ENCODE measurements at places on chromosomes 5 and 9. TPM values are rescaled to one million over a fixed set of nuclear protein-coding genes. Genes with fewer than 3 reads are reported as not detected.
A peak's percentile ranks its signal among the peaks of the same experiment; 100 is the strongest.

Gene IL5
- polyA plus RNA-seq: 0.21 TPM

Gene SH3GL2
- 5.0 TPM for polyA plus RNA-seq

DNA sequence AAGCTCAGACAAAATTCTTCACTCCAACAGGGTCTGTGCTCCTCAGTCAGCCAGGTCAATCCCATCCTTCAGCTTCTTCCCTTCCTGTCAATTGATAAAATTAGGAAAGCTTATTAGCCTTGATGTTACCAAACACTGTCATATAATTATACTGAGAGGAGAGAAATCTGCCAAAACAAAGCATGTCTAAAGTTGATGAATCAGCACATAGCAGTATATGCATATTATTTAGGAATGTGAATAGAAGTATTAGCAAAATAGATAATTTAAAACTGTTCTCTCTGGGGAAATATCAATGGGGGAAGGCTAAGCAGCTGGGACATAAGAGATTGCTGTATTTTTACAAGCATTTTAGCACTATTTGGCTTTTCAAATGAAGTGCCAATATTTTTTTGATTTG, 107.1 kb downstream of the SAXO1 start:
- no peak for DNase-seq

DNA sequence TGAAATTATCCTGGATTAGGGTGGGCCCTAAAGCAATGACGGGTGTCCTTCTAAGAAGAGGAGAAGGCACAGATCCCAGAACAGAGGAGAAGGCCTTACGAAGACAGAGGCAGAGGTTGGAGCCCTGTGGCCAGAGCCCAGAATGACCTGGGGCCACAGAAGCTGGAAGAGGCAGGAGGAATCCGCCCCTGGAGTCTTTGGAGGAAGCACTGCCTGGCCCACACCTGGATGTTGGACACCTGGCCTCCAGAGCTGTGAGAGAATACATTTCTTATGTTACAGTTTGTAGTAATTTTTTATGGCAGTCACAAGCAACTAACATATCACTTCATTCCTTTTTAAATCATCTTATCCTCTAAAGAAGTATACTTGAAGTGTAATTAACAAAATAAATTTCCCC, 8.5 kb downstream of the MRPL36 start:
- no peak for DNase-seq

Gene OMD
- polyA plus RNA-seq: 1.8 TPM

DNA sequence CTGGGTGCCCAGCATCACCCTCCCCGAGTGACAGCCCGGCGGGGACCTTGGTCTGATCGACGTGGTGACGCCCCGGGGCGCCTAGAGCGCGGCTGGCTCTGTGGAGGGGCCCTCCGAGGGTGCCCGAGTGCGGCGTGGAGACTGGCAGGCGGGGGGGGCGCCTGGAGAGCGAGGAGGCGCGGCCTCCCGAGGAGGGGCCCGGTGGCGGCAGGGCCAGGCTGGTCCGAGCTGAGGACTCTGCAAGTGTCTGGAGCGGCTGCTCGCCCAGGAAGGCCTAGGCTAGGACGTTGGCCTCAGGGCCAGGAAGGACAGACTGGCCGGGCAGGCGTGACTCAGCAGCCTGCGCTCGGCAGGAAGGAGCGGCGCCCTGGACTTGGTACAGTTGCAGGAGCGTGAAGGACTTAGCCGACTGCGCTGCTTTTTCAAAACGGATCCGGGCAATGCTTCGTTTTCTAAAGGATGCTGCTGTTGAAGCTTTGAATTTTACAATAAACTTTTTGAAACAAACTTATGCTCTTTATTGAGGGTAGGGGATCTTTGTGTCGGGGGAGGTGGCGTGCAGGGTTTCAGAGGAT, 1.3 kb downstream of the GADD45G start:
- no peak for DNase-seq

Gene ACTBL2
- not detected for polyA plus RNA-seq

GRCh38 chr5:151257731-151258181, 4.8 kb downstream of the GM2A start:
- DNase-seq: no peak

Gene OR1Q1
- polyA plus RNA-seq: not detected

Gene PLAC8L1
- polyA plus RNA-seq: 0.97 TPM

Gene LIFR
- 87.7 TPM for polyA plus RNA-seq

GRCh38 chr9:109487247-109487646, 10.9 kb downstream of the PTPN3 start:
- no peak for DNase-seq

DNA sequence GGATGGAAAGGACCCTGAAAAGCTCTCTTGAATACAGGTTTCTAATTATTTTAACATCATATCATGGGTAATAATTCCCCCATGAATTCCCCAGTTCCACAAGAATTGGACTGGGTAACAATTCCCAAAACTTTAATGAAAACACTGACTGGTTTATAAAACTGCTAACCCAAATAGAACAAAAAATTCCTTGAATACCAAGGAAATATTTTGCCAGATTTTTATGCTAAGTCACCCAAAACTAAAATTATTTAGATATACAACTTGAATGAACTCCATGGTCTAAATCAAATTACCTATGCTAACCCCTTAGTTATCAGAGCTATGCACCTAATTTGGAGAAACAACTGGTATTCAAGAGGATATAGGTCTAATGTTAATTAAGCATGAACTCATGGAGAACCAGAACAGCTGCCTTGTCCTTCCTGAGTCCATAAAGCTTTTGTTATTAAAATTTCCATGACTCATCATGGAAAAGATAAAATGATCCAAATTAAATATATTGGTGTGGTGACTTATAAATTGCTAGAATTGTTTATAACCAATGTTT, 164.9 kb upstream of the TUT7 start:
- DNase-seq: no peak

GRCh38 chr5:109901628-109901981, 211.9 kb downstream of the MAN2A1 start:
- no peak for DNase-seq

DNA sequence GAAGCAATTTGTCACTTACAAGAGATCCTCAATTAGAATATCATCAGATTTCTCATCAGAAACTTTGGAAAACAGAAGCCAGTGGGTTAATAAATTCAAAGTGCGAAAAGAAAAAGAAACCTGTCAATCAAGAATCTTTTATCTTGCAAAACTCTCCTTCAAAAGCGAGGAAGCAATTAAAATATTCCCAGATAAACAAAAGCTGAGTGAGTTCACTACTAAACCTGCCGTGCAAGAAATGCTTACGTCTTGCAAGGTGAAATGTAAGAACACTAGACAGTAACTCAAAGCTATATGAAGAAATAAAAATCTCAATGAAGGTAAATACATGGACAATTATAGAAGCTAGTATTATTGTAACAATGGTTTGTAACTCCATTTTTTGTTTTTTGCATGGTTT, 62.8 kb upstream of the IL33 start:
- no peak for DNase-seq

Gene ITGA1
- polyA plus RNA-seq: 47.6 TPM

DNA sequence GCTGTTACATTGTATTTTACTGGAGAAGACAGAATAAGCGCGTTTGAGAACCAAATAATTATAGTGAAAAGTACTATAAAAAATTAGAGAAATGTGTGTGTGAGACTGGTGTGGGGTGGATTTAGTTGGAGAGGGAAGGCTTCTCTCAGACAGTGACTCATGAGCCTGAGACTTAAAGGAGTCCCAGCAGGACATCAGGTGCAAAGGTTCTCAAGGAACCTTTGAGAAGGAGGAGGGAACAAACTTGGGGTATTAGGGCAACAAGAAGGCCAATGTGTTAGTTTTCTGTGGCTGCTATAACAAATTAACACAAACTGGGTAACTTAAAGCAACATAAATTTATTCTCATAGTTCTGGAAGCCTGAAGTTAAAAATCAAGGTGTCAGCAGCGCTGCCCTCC, 4.9 kb downstream of the DDX4 start:
- DNase-seq: no peak

GRCh38 chr5:136675769-136676168, 310.4 kb upstream of the TRPC7 start:
- no peak for DNase-seq

Gene SLC2A6
- polyA plus RNA-seq: 1.1 TPM

Gene SLC6A19
- 42.2 TPM for polyA plus RNA-seq

- no peak for DNase-seq
These were observed 119.1 kb upstream of the TBC1D2 start for GRCh38 chr9:98374385-98375051.

Gene MYMK
- polyA plus RNA-seq: not detected

DNA sequence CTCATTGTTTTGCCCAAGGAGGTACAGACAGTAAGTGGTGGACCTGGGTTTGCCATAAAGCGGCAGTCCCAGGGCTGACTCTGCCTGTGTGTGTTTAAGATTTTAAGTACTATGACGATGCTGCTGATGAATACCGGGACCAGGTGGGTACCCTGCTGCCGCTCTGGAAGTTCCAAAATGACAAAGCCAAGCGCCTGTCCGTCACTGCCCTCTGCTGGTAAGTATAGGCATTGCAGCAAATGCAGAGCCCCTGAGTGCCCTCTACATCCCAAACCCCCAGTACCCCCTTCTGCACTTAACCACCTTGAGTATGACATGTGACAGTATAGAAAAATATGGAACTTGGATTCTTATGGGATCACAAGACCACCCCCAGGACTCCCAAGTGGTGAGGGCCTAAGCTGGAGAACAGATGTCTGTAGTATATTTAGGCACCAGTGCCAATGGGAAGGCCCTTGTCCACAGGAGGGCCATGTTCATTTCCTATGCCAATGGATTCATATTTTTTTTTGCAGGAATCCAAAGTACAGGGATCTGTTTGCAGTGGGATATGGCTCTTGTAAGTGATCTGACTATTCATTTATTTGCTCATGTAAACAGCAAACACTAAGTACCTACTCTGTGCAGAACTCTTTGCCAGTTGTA, 22.0 kb downstream of the ENHO start:
- peak; percentile 48 for DNase-seq

DNA sequence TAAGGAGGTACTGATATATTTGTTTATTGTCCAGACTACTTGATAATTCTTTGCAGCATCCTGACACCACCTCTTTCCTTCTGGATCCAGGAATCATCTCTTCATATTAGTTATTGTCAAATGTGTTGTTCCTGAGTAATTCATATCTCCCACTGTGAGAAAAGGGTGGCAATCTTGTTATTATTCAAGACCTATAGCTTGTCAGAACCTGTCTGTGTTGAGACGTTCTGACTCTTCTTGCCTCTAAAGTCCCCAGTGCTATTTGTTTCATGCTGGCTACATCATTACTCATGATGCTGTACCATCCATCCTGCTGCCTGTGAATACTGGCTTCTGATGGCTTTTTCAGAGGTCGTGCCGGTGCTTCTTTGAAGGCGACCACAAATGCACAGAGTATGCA, 68.7 kb upstream of the TAF11L2 start:
- no peak for DNase-seq

- DNase-seq: no peak
These were observed 60.5 kb downstream of the PTCD2 start for GRCh38 chr5:72380492-72381274.

- DNase-seq: no peak
These were observed 481.4 kb upstream of the CDH18 start for GRCh38 chr5:20469390-20469789.

DNA sequence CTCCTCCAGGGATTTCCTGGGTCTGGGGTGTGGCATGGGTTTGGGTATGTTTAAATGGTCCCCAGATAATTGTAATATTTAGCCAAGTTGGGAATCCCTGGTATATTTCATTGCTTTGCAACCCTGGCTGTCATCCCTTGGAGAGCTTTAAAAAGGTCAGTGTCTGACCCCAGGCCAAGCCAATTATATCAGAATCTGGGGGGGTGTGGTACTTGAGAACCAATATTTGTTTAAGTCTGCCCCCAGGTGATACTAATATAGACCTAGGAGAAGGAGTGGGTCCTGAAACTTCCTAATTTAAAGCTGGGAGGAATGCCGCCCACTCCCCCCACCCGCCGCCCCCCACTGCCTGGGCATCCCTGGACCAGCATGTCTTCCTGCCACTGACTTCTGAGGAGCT, 38.2 kb upstream of the SLC2A8 start:
- DNase-seq: no peak

GRCh38 chr9:89667726-89668125, 62.9 kb downstream of the GADD45G start:
- no peak for DNase-seq

Gene DMRT3
- 1.0 TPM for polyA plus RNA-seq

GRCh38 chr9:27431543-27432147, 92.4 kb upstream of the IFNK start:
- DNase-seq: no peak

Gene PRRT1B
- 1.4 TPM for polyA plus RNA-seq

Gene HTR4
- not detected for polyA plus RNA-seq

DNA sequence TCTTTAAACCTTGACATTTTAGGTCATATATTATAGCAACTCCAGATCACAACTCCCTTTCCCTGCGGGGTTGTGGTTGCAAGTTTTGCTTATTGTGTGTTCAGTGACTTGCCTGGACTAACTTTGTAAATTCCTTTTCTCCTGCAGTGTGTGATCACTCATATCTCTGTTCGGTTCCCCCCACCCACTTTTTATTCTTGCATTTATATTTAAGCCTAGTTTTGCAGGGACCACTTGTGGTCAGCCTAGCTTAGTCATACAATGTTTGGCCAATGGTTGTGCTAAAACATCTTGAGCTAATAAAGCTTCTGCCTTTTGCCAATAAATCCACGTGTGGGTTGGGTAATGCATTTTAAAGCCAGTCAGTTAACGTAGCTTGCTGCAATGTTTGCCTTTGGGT, 146.5 kb upstream of the IRX4 start:
- DNase-seq: no peak

DNA sequence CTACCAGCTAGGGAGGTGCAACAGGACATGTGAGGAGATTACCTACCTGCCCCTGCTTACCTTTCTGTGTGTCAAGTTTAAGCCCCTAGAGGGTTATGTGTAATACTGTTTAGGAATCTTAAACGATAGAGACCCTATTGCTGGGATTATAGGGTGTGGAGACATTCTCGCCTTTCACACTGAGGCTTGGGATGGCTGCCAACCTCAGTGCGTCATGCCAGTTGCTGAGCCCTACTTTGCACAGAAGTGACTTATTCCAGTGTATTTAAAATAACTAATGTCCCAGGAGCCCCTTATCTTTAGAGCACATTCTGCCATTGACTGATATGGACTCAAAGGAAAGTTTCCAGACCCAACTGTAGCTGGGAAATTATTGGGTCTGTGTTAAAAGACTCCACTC, 76.6 kb upstream of the XPA start:
- DNase-seq: no peak

Gene SLC36A3
- polyA plus RNA-seq: not detected

Gene OGN
- polyA plus RNA-seq: 80.3 TPM

DNA sequence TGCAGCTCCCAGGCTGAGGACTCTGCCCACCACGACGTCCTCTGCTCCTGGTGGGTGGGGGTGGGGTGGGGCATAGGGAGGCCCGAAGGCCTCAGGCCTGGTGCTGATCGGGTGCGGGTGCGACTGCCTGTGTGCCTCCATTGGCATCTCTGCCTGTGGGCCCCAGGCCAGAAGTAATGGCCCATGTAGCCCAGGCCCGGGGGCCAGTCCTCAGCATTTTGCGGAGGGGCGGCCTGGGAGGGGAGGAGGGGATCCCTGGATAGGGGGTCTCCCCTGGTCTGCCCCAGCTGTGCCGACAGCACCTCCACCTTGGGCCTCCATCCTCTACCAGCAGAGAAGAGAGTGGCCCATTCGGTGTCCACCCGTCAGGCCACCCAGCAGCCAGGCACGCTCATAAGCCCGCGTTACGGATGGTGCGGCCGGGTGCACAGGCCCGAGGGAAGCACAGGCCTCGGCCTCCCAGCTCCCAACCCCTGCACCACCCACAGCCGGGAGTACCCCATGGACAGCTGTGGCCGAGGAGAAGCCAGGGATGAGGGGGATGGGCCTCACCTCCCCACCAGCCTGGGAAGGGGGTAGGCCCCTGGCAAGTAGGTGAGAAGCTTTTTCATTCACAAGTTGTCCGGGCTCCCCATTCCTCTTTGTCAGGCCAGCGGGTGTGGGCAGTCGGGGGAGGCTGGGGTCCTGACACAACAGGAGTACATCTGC, 1.8 kb upstream of the NOTCH1 start:
- no peak for DNase-seq

Measured in right renal pelvis (tissue), 4 donors.